ENCODE measurements at places on chromosomes 4 and X.

- no peak for DNase-seq
Measured at GRCh38 chrX:124993735-124994134, 325.9 kb upstream of the TEX13C start.

GRCh38 chr4:82076359-82076758, 297.4 kb downstream of the HNRNPD start:
- no peak for DNase-seq

- DNase-seq, result peak; percentile 57
Measured at GRCh38 chr4:175891851-175892250, 79.8 kb upstream of the GPM6A start.

DNA sequence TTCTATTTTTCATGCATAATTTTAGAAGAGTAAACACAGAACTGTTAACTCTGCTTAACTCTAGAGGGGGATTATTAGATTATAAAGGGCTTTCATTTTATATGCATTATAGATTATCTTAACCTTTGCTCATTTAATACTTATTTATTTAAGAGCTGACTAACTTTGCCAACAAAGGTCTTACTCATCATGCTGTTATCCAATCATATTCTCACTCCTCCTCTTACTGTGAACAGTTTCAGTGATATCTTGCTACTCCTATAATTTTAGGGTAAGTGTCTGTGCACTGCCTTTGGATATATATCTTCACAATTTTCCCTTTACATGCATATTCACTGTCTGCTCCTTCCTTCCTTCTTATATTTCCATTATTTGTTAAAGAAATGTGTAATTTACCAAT, 1814.9 kb downstream of the STIM2 start:
- no peak for DNase-seq

GRCh38 chr4:74456849-74457395, 12.0 kb downstream of the AREG start:
- DNase-seq, result no peak

- no peak for DNase-seq
Measured at GRCh38 chrX:18549643-18550042, 122.3 kb downstream of the RS1 start.

- DNase-seq, result no peak
Measured at GRCh38 chr4:105613306-105613705, 60.9 kb downstream of the ARHGEF38 start.

- DNase-seq, result no peak
Measured at GRCh38 chr4:140188975-140189374, 35.0 kb upstream of the MAML3 start.

GRCh38 chr4:139786494-139787354, 121.1 kb downstream of the MGST2 start:
- DNase-seq, result no peak

- DNase-seq, result no peak
Measured at GRCh38 chrX:12716574-12716973, 74.6 kb upstream of the PRPS2 start.

DNA sequence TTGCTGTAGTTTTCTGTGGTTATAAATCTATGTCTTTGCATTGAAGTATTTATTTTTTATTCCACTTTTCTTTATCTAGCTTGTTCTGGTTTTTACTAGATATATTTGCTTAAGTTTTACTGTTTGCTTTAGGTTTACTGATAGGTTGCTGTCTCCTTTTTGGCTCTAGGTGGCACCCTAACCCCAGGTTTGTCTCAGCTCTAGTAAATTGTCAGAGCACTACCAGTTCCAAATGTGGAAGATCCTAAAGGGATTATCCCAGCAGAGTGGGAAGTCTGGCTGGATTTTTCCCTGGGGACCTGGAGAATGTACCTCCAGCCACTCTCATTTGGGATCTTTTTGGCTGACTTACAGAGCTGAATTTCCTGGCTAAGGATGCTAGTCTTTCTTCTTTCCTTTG, 106.1 kb downstream of the PBDC1 start:
- peak; percentile 58 for DNase-seq

GRCh38 chr4:157004279-157005161, 32.9 kb upstream of the PDGFC start:
- peak; percentile 23 for DNase-seq

- no peak for DNase-seq
Measured at GRCh38 chr4:156945532-156945931, 26.1 kb downstream of the PDGFC start.

- no peak for DNase-seq
Measured at GRCh38 chr4:86818211-86818610, 31.0 kb downstream of the SLC10A6 start.

- DNase-seq, result no peak
Measured at GRCh38 chr4:69910016-69910782, 20.7 kb upstream of the CSN1S1 start.

DNA sequence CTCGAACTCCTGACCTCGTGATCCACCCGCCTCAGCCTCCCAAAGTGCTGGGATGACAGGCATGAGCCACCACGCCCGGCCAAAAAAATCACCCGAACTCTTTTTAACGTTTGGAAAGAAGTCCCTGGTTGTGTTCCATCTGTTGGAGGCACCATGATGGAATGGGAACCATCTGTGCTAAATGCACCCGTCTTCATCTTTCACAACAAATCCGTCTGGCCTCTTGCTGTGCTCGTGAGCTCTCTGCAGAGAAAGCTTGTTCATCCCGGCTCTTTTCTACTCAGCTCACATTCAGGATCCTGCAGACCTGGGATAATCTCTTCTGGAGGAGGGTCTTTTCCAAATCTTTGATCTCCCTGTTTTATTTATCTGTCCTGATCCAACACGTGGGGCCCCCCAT, 188.8 kb downstream of the CRLF2 start:
- no peak for DNase-seq

DNA sequence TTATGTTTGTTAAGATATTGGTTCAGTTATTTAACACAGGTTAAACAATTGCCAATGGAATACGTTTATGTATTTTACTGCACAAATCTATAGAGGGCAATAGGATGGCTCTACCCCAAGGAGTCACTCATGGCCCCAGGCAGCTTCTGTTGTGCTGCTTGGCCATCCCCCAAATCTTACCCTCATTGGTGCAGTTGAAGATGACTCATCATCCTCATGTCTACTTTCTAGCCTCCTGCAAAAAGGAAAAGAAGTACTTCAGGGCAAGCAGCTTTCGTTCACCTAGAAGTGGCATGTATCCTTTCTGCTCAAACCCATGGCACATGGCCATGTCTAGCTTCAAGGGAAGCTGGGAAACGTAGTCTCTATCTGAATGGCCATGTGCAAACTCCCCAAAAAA, 14.2 kb downstream of the PHOX2B start:
- no peak for DNase-seq

GRCh38 chr4:131638781-131639180, 1510.3 kb upstream of the PCDH10 start:
- DNase-seq, result no peak

GRCh38 chr4:48071191-48071590, 54.6 kb downstream of the NIPAL1 start:
- no peak for DNase-seq

GRCh38 chr4:106496061-106496460, 127.5 kb upstream of the GIMD1 start:
- no peak for DNase-seq

GRCh38 chr4:89029591-89029990, 27.4 kb downstream of the FAM13A start:
- no peak for DNase-seq

DNA sequence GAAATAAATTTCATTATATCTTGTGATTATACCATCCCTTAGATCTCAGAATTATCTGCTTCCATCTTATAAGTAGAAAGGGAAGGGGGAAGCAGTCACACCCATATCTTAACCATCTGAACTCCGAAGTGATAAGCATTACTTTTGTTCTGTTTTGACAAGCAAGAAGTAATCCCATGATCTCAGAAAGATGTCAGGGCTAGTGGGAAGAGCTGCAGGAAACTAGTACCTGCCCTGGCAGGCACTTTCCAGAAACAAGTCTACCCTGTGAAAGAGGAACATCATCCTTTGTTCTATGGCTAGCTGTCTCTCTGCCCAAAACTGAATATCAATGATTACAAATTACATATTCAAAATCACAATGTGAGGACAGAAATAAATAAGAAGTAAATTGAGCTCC, 244.4 kb downstream of the SPOCK3 start:
- DNase-seq, result no peak

DNA sequence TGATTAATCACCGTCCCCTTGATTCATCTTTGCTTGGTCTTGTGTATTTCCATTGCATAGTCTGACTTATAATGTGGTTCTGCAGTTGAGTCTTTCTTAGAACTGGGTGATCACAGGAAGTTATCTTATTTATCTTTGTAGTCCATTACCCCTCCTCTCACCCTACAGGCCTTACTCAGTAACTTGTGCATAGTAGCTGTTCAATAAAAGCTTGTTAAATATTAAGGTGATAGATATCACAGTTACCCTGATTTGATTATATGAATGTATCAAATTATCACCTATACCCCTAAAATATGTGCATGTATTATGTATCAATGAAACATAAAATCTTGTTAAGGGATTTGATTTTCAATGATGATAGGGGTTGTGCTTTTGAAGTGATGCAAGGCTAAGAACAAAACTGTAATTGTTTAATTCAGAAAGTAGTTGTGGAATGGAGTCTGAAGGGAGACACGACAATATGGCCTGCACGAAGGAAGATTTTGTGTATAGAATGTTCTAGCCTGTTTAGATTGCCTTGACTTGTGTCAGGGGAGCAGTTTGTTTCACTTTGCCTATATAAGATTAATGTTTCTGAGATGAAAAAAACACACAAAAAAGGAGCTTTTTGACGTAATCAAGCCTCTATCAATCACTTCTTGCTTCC, 132.4 kb upstream of the LIMCH1 start:
- no peak for DNase-seq

DNA sequence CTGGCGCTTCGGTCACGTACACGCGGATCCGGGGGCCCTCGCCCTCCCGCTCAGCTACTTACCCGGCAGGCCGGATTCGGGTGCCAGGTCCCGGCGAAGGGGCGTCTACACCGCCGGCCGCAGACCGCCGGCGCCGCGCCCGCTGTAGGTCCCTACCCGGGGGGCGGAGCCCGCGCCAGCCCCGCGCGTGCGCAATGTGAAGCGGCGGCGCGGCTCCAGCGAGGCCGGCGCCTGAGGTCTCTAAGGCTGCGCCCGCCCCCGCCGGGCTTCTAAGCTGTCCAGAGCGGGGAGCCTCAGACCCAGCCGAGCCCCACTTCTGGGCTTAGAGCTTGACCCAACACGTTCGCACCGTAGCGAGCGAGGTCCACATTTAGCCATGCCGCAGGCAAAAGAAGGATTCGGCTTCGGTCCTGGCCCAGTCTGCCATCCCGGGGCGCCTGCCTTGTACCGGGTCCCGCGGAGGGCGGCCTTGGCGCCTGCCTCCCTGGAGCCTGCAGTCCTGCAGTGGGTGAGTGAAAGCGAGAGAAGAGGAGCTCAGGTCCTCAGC, at the start of gene ZNF518B:
Gene ZNF518B (minus strand): TSS at position 172 of the 547 bp plus-strand sequence. CDS start 11,098 bp downstream, outside the sequence.
- peak; percentile 41 for DNase-seq

DNA sequence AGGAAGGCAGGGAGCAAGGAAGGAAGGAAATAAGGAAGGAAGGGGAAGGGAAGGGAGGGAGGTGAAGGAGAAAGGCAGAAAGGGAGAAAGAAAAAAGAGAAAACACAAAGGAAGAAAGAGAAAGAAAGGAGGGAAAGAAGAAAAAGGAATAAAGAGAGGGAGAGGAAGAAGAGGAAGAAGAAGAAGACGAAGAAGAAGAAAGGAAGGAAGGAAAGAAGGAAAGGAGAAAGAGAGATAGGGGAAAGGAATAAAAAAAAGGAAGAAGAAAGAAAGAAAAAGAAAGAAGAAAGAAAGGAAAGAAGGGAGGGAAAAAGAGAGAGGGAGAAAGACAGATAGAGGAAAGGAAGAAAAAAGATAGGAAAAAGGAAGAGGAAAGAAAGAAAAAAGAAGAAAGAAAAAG, 128.0 kb downstream of the MXRA5 start:
- DNase-seq, result no peak
